Left ventricle myocardium inferior (tissue), 1 donor: ENCODE measurements at places on chromosomes 2 and 18.
A peak's percentile ranks its signal among the peaks of the same experiment; 100 is the strongest.

DNA sequence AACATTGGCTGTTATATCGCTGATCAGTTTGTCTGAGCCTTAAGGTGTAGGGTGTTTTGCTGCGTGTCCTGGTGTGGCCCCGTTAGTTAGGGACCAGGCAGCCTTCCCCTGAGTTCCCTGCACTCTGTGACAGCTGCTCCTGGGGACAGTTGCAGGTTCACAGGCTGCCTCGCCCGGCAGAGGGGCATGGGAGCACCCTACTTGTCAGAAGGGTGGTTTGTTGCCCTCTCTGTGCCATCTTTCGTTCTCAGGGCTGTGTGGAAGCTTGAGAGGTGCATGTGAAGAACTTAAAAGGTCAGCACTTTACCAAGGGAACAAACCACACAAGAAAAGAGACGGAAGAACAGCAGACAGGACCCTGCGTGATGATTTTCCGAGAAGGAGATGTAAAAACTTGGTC lies 159.6 kb downstream of the LDLRAD4 start:
- no peak for DNase-seq

DNA sequence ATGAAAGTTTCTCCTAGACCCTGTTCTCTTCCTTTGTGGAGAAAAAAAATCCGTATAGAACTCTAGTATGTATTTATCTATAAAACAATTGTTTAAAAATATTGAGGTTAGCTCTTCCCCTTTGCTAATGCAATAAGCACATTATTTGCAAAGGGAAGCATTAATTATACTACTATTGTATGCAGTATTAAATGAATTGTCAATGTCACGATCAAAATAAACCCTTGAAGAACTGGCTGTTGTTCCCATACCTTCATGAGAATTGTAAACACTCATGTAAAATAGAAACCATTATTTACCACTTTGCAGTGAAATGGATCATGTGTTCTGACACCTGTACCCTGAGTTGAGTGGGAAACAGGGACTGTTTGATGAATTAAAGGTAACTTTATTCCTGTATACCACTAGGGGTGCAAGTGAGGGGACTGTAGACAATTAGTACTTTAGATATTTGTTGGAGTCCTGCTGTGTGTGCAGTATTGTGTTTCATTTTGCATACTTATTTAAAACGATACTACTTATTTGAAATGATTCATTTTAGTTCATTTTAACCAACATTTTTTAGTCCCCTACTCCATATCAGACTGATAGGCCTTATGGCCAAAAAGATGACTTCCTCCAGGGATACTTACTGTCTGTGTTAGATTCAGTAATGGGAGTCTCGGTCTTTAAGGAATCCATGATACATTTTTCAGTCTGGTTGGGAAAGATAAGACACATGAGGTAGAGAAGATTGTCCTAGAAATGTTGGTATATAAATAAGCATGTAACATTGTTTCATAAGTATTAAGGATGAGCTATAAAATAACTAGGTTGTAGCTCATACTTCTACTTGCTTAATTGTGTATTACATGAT lies 7.9 kb downstream of the PKP4 start:
- no peak for DNase-seq

- no peak for DNase-seq
Observed at GRCh38 chr18:35740656-35741055, 159.1 kb downstream of the GALNT1 start.

GRCh38 chr2:129748250-129748649 lies 231.2 kb upstream of the RAB6C start:
- DNase-seq = no peak

- no peak for DNase-seq
Observed at GRCh38 chr2:104678181-104678580, 175.7 kb upstream of the POU3F3 start.

DNA sequence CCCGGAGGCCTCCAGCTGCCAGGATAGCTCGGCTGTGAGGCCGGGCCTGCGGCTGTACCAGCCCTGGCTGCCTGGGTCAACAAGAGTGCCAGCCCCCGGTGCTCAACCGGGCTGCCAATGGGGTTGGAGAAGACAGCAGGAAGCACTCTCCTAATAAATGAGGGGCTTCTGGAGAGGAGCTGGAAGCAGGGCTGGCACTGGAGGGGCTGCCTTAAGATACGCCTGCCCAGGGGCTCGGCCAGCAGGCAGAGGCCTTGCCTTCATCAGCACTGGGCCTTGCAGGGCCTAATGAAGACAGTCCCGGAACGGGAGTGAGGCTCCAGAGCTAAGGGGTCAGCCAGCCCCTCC lies 73.6 kb downstream of the TEX51 start:
- DNase-seq = no peak

DNA sequence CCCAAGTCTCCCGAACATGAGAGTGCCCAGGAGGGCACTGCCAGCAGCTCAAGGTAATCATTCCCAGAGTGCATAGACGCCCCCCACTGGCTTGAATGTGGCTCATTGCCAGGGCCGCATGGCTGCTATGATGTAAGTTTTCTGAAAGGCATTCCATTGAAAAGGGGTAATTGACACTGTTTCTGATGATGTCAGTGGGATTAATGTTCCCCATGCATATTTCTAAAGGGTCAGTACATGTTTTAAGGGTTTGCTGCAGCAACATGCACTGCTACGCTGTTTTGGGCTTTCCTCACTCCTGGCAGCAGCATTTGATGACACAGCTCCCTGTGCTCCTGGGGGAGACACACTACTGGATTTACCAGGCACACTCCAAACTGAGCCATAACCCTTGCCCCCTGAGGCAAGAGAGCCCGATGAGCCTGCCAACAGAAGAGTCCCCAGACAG lies 36.7 kb downstream of the KIAA2012 start:
- peak; percentile 22 for DNase-seq
